SK-N-SH (cell line): ENCODE measurements at places on chromosomes 4 and X. TPM values are rescaled to one million over a fixed set of nuclear protein-coding genes. Genes with fewer than 3 reads are reported as not detected.

Gene SLC6A14
- polyA plus RNA-seq = not detected in 2 replicates

Gene SHROOM4
- polyA plus RNA-seq = 0.31 and 0.45 TPM in 2 replicates

Gene NWD2
- polyA plus RNA-seq = not detected in 2 replicates

Gene CA5B
- polyA plus RNA-seq = 4.4 and 8.0 TPM in 2 replicates

Gene FRMD7
- not detected in 2 replicates for polyA plus RNA-seq

Gene ANK2
- polyA plus RNA-seq = 0.69 and 1.5 TPM in 2 replicates
